G401 (cell line): ENCODE measurements at places on chromosomes 16 and 17. TPM values are rescaled to one million over a fixed set of nuclear protein-coding genes. Genes with fewer than 3 reads are reported as not detected.

- no peak for DNase-seq
These were observed 224.9 kb downstream of the PRKCA start for GRCh38 chr17:66527335-66527734.

PRSS53 gene
- total RNA-seq: 0.44 and 2.8 TPM in 2 replicates

DNA sequence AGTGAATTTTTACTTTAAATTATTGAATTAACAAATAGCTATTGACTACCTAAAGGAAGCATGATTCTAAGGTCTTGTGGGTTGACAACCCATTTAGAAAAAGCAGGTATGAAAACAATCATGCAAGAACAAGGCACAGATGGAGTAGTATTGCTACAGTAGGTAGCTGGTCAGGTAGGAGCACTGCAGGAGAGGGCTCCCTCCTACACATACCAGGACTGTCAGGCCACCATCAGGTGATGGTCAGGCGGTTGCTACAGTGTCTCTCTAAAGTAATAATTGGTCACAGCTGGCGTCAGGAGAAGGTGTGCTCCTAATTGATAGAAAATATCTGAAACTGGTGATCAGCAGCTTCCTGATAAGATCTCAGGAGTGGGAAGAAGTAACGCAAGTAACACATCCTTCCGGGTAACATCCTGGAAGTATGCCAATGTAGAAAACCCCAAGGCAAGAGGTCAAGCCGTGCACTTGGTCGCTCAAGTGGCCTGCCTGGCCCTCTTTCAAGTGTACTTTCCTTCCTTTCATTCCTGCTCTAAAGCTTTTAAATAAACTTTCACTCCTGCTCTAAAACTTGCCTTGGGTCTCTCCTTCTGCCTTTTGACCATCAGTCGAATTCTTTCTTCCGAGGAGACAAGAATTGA lies 486.5 kb downstream of the TMEM114 start:
- no peak for DNase-seq

DNA sequence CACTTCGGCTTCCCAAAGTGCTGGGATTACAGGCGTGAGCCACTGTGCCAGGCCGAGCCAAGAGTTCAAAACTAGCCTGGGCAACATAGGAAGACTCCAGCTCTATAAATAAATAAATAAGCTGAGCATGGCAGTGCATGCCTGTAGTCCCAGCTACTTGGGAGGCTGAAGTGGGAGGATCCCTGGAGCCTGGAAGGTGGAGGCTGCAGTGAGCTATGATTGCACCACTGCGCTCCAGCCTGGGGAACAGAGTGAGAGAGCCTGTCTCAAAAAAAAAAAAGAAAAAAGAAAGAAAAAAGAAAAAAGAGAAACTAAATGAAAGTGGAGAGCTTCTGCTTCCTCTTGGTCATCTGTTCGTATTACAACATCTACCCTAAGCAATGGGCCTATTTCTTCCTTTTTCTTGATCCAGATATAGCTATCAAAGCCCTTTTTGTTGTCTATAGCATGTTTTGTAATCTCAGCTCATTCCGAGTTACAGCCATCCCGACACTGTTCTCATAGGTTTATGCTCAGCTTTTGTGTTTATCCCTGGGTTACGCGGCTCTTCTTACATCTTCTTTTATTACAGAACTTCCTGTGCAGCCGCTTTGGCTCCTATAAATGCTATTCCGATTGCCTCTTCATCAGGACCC lies 14.1 kb upstream of the MAPK3 start:
- no peak for DNase-seq

PLSCR3 gene
- 7.9 and 8.3 TPM in 2 replicates for total RNA-seq

GRCh38 chr17:47813077-47813476 lies 8.5 kb downstream of the OSBPL7 start:
- no peak for DNase-seq

- no peak for DNase-seq
These were observed 61.3 kb downstream of the C16orf95 start for GRCh38 chr16:87255866-87256265.

STH gene
- total RNA-seq: not detected in 2 replicates

DNA sequence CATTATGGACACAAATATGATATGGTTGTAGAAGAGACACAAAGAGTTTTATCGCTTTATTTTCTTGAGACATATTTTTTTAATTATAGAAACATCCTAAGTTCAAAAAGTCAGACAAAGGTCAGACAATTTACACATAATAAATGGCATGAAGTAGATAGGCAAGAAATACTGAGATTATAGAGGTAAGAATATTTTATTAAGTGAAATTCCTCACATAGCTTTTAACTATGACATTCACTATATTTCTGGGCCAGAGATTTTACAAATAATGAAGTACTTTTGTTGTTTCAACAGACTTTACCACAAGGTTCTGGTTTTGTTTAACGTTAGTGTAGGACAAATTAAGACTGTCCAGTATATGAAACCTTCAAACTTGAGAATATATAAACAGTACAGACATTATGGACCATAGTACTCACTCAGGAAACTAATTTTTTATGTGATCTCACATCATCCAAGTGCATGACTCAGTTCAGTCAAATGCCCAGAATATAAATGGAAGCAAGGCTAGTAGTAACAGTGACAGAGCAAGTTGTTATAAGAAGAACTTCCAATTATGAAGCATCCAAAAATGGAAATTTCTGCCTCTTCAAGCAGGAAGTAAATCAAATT lies 394.8 kb downstream of the KCNJ2 start:
- DNase-seq: no peak

DNA sequence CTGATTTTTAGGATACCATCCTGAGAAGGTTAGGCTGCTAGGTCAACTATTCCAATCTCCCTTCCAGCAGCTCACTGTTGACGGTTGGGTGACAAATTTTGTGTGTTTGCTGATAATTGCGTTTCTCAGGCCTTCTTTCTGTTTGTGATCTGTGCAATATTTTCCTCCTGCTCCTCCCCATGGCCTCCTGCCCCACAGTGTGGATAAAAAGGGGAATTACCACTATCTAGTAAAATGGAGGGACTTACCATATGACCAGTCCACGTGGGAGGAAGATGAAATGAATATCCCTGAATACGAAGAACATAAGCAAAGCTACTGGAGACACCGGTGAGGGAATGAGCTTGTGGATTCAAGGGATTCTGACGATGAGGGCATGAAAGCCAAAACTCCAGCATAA lies 9.2 kb downstream of the CHD3 start:
- DNase-seq: peak; percentile 56

- DNase-seq: peak; percentile 71
These were observed 1.5 kb downstream of the NDRG4 start for GRCh38 chr16:58501242-58502131.

ADAP2 gene
- 3.0 and 3.7 TPM in 2 replicates for total RNA-seq

DNA sequence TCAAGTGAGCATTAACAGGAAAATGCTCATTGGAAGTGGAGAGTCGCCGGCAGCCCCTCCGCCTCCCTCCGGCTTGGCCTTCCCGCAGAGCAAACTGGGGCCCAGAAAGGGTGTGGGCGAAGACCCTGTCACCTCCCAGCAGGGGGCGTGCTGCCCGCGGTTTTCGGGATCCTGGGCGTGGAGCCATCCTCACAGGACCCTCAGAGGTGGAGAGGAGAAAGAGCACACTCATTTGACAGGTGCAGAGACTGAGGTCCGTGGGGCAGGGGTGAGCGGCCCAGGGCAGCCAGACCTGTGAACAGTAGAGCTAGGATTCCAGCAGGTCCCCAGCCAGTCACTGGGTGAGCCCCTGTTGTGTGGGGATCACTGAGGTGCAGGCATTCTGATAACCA lies 1002.9 kb downstream of the KCNJ18 start:
- DNase-seq: no peak

CDRT15 gene
- total RNA-seq: not detected in 2 replicates

- peak; percentile 97 for DNase-seq
These were observed 34.9 kb downstream of the CD300LF start for GRCh38 chr17:74677558-74678466.

DNA sequence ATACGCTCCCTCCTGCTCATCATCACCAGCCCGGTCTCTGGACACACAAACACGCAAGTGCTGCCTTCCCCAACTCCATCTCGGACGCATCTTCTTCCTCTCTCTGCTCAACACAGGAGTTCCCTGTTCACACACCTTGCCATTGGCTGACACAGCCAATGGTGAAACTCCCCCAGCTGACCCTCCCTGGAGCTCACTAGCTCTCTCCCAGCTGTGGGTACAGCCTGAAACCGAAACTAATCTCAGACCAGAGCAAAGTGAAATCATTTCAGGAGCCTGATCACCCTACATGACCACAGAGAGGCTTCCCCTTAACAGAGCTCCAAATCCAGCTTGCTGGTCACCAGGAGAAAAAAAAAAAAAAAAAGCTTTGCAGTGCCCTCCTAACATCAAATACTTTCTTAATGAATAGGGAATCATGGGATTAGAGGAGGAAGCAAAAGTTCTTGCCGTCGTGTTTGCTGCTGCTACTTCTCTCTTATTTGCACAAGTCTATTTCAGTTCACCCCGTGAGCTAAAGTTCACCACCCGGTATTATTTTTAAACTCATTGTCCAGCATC lies 8.3 kb downstream of the CUEDC1 start:
- DNase-seq: peak; percentile 37

TBC1D3B gene
- not detected in 2 replicates for total RNA-seq

GRCh38 chr17:32870969-32871368 lies 6.0 kb downstream of the MYO1D start:
- DNase-seq: no peak

SMTNL2 gene
- total RNA-seq: not detected in 2 replicates

DNA sequence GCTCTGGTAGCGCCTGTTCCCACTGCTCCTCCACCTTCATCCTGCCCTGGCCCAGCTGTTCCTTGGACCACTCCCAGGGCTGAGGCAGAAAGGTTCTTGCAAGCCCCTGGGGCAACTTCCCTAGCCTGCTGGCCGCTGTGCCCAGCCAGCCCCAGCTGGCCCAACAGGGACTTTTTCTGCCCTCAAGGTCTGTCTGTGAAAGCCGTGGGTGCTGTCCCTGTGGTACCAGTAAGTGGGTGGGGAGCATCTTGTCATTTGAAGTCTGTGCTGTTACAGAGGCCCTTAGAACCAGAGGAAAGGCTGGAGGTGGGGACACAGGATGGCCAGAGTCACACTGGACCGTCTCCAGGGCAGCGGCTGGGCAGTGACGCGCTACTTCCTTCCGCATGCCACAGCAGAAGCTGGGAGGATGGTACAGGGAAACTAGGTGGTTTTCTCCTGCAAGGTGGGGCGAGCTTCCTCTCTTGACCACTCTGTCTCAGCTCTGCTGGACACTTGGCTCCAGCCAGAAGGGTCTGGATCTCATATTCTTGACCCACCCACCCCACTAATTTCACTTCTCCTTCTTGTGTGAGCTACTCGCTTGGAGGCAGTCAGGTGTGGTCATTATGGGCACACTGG lies 87.8 kb downstream of the PLCG2 start:
- DNase-seq: no peak

GRCh38 chr16:87141402-87141801 lies 175.8 kb downstream of the C16orf95 start:
- DNase-seq: peak; percentile 2

C17orf50 gene
- total RNA-seq: not detected in 2 replicates

- DNase-seq: no peak
These were observed 15.3 kb upstream of the GAA start for GRCh38 chr17:80086081-80086480.

DNA sequence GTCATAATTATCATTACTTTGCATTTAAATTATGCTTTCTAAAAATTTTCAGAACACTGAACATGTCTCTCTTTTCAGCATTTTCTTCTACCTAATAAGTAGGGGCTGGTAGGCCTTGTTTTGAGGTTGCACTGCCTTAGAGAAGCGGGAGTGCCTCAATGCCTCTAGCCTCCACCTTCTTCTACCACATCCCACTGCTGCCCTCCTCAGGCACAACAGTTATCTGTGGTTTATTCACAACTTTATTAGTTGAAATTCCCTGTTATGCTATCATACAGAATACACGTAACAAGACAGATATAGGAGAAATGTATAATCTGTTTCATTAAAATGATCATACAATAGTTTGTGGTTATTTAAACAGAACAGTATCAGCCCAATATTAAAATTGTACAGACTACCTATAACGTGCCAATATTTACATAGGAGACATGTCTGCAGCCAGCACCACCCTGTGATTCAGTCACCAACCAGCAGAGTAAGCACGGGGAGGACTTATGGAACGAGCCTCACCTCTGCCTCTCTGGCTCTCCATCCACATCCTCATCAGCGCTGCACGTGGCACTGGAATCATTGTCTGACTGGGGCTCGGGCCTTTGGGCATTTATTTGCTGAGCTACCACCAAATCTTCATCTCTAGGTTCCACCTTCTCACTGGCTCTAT lies 101.2 kb downstream of the TTC19 start:
- DNase-seq: no peak

IL21R gene
- 0.18 TPM in 1 of 2 replicates, not detected in the other for total RNA-seq

GRCh38 chr17:45395569-45396415 lies 36.9 kb downstream of the ARHGAP27 start:
- DNase-seq: no peak

CHRNE gene
- not detected in 2 replicates for total RNA-seq

ZNRF1 gene
- total RNA-seq: 15.4 and 21.2 TPM in 2 replicates

MYL11 gene
- 0.58 TPM in 1 of 2 replicates, not detected in the other for total RNA-seq

MLLT6 gene
- 21.8 and 30.6 TPM in 2 replicates for total RNA-seq

ITFG1 gene
- total RNA-seq: 37.9 and 47.3 TPM in 2 replicates

SLC5A11 gene
- total RNA-seq: 0.18 TPM in 1 of 2 replicates, not detected in the other

GRCh38 chr16:48958681-48959080 lies 323.0 kb downstream of the CBLN1 start:
- DNase-seq: no peak

- DNase-seq: no peak
These were observed 93.3 kb downstream of the CMC2 start for GRCh38 chr16:80913397-80913796.

GRCh38 chr17:61087024-61087423 lies 312.6 kb upstream of the TBX2 start:
- no peak for DNase-seq

DNA sequence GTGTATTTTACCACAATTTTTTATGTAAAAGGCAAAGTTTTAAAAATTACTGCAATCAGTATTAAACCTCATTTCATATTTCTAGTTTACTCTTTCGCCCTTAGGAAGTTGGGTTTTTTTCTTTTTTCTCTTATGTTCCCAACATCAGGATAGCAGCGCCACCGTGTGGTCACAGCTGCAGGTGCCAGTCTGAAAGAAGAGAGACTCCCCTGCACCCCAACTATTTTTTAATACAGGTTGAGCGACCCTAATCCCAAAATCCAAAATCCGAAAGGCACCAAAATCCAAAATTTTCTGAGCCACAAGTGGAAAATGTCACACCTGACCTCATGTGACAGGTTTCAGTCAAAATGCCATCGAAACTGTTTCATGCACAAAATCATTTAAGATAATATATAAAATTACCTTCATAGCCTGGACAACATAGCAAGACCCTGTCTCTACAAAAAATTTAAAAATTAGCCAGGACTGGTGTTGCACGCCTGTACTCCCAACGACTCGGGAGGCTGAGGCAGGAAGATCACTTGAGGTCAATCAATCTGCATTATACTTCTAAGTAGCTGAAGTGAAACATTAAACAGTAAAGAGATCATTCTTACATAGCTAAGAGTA lies 21.8 kb upstream of the ASGR2 start:
- DNase-seq: peak; percentile 79

SEC14L5 gene
- 0.10 and 0.86 TPM in 2 replicates for total RNA-seq

DNA sequence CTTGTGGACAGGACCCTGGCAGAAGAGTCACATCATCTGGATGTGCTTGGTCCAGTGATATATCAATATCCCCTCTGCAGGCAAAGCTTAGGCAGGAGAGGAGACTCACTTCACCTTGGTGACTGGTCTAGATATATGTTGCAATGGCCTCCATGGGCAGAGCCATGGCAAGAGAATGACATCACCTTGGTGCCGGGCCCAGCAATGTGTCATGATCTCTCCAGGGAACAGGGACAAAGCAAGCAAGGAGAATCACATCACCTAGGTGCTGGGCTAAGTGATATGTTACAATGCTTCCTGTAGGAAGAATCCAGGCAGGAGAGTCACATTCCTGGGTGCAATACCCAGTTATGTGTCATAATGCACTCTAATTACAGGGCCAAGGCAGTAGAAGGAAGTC lies 2106.2 kb downstream of the TP53TG3F start:
- DNase-seq: no peak

- no peak for DNase-seq
These were observed 33.9 kb downstream of the CYTH1 start for GRCh38 chr17:78748048-78748729.

ABCA8 gene
- total RNA-seq: not detected in 2 replicates
